ENCODE measurements at places on chromosomes 6 and 20. TPM values are rescaled to one million over a fixed set of nuclear protein-coding genes. Genes with fewer than 3 reads are reported as not detected.

TGM3 gene
- total RNA-seq = not detected

BCAS1 gene
- total RNA-seq = 0.14 TPM

PCIF1 gene
- 10.0 TPM for total RNA-seq

- H3K4me3 ChIP-seq = no peak overlapping the region
- H3K27me3 ChIP-seq = no peaks in the 10 kb centered on the region
- H3K27ac ChIP-seq = no peak overlapping the region
- DNase-seq = no peak
- no peaks in the 10 kb centered on the region for H3K36me3 ChIP-seq
- no peaks in the 10 kb centered on the region for H3K4me1 ChIP-seq
Measured at GRCh38 chr6:21404577-21404976, 189.0 kb upstream of the SOX4 start.

DNA sequence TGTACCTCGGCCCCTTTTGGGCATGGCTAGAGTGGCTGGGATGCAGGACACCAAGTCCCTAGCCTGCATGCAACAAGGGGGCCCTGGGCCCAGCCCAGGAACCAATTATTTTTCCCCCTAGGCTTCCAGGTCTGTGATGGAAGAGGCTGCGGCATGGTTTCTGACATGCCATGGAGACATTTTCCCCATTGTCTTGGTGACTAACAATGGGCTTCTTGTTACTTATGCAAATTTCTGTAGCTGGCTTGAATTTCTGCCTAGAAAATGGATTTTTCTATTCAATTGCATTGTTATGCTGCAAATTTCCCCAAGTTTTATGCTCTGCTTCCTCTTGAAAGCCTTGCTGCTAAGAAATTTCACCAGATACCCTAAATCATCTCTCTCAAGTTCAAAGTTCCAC, 1269.6 kb upstream of the CITED2 start:
- 0 out of 2 replicates have a peak, but pooled peaks cover under 1% of the 10 kb centered on the region for H3K4me1 ChIP-seq
- H3K4me3 ChIP-seq = no peak overlapping the region

DNA sequence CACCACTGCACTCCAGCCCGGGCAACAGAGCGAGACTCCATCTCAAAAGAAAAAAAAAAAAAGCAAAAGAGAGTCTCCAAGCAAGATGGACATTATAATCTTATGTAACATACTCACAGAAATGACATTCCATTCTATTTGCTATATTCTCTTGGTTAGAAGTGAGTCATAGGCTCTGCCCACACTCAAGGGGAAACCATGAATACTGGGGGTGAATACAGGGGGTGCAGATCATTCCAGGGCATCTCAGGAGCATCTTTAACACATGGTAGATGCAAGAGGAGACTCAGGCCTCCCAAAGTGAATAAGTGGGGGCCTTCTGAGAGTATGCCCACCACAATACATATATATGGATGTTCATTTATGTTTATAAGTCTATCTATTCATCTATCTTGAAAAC, 18.3 kb upstream of the RANBP9 start:
- DNase-seq = no peak
- no peaks in the 10 kb centered on the region for H3K27me3 ChIP-seq
- no peaks in the 10 kb centered on the region for H3K36me3 ChIP-seq

GRCh38 chr20:50163570-50164317, 10.2 kb upstream of the PEDS1 start:
- H3K4me3 ChIP-seq = no peak overlapping the region
- no peak overlapping the region for H3K27ac ChIP-seq
- DNase-seq = no peak
- no peaks in the 10 kb centered on the region for H3K36me3 ChIP-seq

- DNase-seq = no peak
- no peaks in the 10 kb centered on the region for H3K27me3 ChIP-seq
- H3K36me3 ChIP-seq = no peaks in the 10 kb centered on the region
- H3K27ac ChIP-seq = no peak overlapping the region
Measured at GRCh38 chr6:118296129-118296901, 251.8 kb upstream of the PLN start.

DNA sequence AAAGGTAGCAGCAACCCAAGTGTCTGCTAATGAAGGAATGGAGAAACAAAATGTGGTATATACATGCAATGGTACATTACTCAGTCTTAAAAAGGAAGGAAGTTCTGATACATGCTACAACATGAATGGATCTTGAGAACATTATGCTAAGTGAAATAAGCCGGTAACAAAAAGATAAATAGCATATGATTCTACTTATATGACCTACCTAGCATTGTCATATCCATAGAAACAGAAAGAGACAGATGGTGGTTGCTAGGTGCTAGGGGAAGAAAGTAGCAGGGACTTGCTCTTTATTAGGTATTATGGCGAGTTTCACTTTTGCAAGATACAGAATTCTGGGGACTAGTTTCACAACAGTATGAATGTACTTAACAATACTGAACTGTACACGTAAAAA, 46.6 kb downstream of the UBR2 start:
- no peak overlapping the region for H3K4me3 ChIP-seq
- H3K4me1 ChIP-seq = no peaks in the 10 kb centered on the region
- no peak overlapping the region for H3K27ac ChIP-seq
- no peaks in the 10 kb centered on the region for H3K27me3 ChIP-seq

- no peak overlapping the region for H3K4me3 ChIP-seq
- no peaks in the 10 kb centered on the region for H3K27me3 ChIP-seq
- no peaks in the 10 kb centered on the region for H3K36me3 ChIP-seq
Measured at GRCh38 chr6:35054106-35054742, 86.9 kb downstream of the TCP11 start.

GRCh38 chr20:52016022-52016421, 175.6 kb downstream of the ZFP64 start:
- H3K4me3 ChIP-seq = no peak overlapping the region
- H3K27ac ChIP-seq = no peak overlapping the region
- no peaks in the 10 kb centered on the region for H3K27me3 ChIP-seq
- no peaks in the 10 kb centered on the region for H3K36me3 ChIP-seq
- no peaks in the 10 kb centered on the region for H3K4me1 ChIP-seq

DNA sequence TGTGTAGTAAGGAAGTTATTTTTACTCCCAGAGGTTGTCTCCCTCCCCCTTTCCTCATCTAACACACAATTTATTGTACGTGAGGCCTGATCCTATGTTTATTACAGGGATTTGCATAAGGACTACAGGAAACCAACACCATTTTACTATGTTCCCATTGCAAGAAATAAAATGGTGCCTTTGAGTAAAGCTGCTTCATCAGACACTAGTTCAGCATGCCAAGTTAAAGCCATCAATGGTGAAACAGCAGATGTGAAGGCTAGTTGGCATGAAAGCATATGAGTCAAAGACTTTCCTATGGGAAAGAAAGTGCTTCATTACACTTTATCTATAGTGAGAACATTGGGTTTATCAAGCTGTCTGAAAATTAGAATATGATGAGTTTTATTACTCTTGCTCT, 543.0 kb downstream of the GRIK2 start:
- no peak overlapping the region for H3K4me3 ChIP-seq
- no peaks in the 10 kb centered on the region for H3K4me1 ChIP-seq
- no peak overlapping the region for H3K27ac ChIP-seq
- no peaks in the 10 kb centered on the region for H3K36me3 ChIP-seq
- no peak for DNase-seq
